ENCODE measurements at places on chromosomes 3 and 15. TPM values are rescaled to one million over a fixed set of nuclear protein-coding genes. Genes with fewer than 3 reads are reported as not detected.

Gene NOX5
- under 0.01 TPM for total RNA-seq

Gene GPR171
- total RNA-seq, result 0.15 TPM

Gene PCSK6
- total RNA-seq, result 1.0 TPM

Gene LMAN1L
- total RNA-seq, result 0.15 TPM

Gene GPR160
- total RNA-seq, result 3.6 TPM

Gene FBXL22
- total RNA-seq, result not detected

Gene KCNMB3
- 1.4 TPM for total RNA-seq

Gene PARP15
- total RNA-seq, result 1.1 TPM

Gene MOBP
- under 0.01 TPM for total RNA-seq

Gene SLC15A2
- 0.73 TPM for total RNA-seq

Gene CCDC13
- total RNA-seq, result 0.31 TPM

Measured in melanocyte of skin (primary cell).